Upper lobe of left lung (tissue), 6 donors: ENCODE measurements at places on chromosomes 4 and X.

GRCh38 chrX:44904542-44905115, 31.6 kb downstream of the KDM6A start:
- no peak for DNase-seq

- DNase-seq, result no peak
Measured at GRCh38 chrX:8125566-8125965, 45.5 kb downstream of the VCX2 start.

- no peak for DNase-seq
Measured at GRCh38 chr4:137408527-137409177, 123.6 kb downstream of the PCDH18 start.

- no peak for DNase-seq
Measured at GRCh38 chrX:115259238-115259875, 25.5 kb upstream of the LRCH2 start.

GRCh38 chr4:183448436-183448835, 4.0 kb downstream of the CDKN2AIP start:
- DNase-seq, result no peak
